GM12864 (cell line): ENCODE measurements at places on chromosomes 3 and 15.
A peak's percentile ranks its signal among the peaks of the same experiment; 100 is the strongest.

GRCh38 chr3:71931922-71932321, 147.0 kb upstream of the PROK2 start:
- no peak for DNase-seq

DNA sequence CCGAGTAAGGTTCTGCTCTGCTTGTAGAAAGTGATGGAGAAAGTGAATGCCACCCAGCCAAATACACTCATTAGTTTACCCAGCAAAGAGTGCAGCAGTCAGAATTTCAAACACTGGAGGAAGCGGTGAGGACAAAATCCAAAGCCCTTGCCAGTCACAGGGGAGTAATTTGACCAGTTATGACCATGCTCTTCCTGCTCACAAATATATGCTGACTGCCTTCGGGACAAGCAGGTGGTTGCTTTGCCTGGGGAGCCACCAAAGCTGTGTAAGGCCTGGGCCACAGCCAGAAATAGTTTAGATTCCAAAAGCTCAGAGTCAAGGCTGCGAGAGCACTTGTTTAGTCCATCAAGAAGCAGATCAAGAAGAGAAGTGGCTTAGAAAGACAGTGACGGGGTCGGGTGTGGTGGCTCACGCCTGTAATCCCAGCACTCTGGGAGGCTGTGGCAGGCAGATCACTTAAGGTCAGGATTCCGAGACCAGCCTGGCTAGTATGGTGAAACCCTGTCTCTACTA, 51.0 kb upstream of the ATP13A3 start:
- DNase-seq: no peak

DNA sequence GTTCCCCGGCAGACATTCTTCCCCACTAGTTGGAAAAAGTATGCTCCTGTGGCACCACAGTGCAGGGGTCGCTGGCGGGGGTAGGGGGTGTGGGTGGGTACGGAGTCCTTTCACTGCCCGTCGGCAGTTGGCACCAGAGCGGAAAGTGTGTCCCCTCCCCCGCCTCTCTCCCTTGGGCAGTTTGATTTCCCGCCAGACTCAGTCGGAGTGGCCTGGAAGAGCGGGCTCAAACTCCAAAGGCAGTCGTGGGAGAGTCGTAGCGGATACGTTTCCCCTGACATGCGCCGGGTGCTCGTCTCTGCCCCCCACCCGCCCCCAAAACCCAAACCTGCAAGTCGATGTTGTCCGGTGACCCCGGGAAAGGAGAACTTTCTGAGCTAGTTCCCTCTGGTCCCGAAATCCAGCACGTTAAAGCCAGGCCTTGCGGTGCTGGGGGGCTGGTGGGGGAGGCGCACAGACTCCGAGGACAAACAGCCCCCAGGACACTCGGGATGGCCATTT, 4.4 kb upstream of the FOXB1 start:
- DNase-seq: no peak

- DNase-seq: no peak
These were observed 847.1 kb upstream of the ALCAM start for GRCh38 chr3:104519468-104520227.

GRCh38 chr3:33096093-33096868, 665 bp downstream of the GLB1 start:
- DNase-seq: no peak

- no peak for DNase-seq
These were observed 16.2 kb downstream of the NCEH1 start for GRCh38 chr3:172694573-172695246.

GRCh38 chr15:97966924-97967620, 6.6 kb downstream of the ARRDC4 start:
- DNase-seq: no peak

GRCh38 chr3:45178183-45179023, 32.2 kb upstream of the CDCP1 start:
- no peak for DNase-seq

DNA sequence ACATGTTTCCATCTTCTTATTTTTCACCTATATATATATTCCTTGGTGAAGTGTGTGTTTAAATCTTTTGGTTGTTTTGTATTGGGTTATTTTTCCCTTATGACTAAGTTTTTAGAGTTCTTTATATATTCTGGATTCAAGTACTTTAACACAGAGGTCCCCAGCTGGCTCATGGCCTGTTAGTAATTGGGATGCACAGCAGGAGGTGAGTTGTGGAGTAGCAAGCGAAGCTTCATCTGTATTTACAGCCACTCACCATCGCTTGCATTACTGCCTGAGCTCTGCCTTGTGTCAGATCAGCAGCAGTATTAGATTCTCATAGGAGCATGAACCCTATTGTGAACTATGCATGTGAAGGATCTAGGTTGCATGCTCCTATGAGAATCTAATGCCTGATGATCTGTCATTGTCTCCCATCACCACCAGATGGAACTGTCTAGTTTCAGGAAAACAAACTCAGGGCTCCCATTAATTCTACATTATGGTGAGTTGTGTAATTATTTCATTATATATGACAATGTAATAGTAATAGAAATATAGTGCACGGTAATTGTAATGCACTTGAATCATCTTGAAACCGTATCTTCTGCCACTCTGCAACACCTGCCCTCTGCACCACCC, 151.6 kb downstream of the RSRC1 start:
- DNase-seq: no peak

DNA sequence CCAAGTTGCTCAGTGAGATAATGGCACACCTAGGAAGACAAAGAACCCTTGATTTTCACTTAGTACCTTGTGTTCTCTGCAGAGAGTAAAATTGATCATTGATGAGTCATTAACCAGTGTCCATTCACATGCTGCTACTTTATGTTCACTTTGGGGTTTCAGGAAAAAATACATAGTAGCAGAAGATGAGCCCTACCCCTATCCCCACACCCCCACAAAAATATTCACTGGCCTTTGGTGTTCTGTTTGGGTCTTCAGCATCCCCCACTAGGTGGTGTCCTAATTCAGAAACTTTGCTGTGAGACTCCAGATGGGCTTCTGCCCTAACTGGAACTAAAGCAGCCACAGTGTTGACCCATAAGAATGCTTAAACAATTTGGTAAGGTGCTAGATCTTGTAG, 178.8 kb downstream of the KLHL25 start:
- DNase-seq: peak; percentile 19

GRCh38 chr15:67946701-67947100, 106.9 kb upstream of the RNU6-1 start:
- DNase-seq: no peak

DNA sequence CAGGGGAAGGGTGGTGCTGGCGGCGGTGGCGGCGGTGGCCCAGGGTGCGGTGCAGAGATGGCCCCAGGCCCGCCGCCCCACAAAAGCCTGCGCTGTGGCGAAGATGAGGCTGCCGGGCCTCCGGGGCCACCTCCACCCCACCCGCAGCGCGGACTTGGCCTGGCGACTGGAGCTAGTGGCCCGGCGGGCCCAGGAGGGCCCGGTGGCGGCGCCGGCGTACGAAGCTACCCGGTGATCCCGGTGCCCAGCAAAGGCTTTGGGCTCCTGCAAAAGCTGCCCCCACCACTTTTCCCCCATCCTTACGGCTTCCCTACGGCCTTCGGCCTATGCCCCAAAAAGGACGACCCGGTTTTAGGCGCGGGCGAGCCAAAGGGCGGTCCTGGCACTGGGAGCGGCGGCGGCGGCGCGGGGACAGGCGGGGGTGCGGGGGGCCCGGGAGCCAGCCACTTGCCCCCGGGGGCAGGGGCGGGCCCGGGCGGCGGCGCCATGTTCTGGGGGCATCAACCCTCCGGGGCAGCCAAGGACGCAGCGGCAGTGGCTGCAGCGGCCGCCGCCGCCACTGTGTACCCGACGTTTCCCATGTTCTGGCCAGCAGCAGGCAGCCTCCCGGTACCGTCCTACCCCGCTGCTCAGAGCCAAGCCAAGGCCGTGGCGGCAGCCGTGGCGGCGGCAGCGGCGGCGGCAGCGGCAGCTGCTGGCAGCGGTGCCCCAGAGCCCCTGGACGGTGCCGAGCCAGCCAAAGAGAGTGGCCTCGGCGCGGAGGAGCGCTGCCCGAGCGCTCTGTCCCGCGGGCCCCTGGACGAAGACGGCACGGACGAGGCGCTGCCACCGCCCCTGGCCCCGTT, 1.6 kb downstream of the SKOR1 start:
- DNase-seq: no peak

DNA sequence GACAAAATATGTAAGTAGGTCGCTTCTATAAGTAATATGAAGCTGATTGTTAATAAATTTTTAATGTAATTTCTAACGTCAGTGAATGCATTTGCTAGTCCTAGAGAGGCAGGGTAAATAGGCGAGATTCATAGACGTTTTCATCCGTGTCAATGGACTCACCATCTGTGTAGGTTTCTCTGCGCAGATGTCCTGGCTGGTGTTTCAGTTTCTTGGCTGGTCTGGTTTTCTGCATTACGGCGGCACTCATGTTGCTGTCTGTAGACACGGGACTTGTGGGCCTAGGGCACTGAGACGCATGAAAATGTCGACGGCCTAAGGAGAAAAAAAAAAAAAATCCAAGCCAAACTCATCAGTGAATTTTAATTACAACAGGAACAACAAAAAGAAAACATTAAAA, 1153.3 kb downstream of the ROBO1 start:
- DNase-seq: no peak

DNA sequence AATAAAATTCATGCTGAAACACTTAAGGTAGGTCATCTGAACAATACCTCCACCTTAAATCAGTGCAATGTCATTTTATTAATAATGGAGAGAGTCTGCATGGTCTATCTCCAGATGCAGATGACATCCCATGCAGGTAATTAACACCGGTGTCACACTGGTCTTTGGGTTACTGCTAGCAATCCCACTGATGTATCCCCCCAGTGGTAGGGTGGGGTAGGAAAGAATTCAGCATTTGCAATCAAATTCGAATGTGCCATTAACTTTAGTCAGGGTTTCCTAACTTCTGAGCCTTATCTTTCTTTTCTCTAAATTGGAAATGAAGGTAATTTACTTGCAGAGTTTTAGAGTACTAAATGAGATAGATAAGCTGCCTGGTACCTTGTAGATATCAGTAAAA, 44.4 kb downstream of the KIF15 start:
- DNase-seq: no peak

- no peak for DNase-seq
These were observed 1.3 kb upstream of the UNC13C start for GRCh38 chr15:53976844-53977392.

DNA sequence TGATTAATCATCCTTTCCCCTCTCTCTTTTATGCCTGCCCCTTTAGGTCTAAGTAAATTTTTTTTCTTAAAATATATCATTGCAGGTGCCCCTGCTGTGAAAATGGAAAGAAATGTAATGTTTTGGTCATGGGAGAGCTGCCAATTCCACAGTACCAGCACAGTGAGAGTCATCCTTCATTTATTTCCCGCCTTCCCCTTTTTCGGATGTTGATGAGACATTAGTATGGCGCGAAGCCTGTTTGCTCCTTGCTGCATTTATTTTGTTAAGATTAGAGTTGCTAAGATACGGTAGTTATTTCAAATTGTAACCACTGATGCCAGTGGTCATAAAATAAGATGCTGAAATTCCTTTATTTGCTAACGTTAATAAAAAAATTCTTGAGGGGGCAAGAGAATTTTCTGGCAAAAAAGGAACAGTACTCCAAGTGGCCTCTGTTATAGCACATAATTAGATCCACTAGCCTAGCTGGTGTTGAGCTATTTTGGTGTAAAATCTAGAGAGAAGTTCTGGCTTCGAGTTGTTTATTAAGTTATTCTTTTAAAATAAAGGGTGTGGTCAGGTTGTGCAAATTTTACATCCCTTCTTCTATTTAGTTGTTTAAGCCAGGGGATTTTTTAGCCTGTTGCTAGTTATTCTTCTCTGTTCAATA, 62.8 kb downstream of the MDFIC2 start:
- DNase-seq: no peak

- no peak for DNase-seq
These were observed 139.3 kb upstream of the ROBO2 start for GRCh38 chr3:76900596-76900995.

DNA sequence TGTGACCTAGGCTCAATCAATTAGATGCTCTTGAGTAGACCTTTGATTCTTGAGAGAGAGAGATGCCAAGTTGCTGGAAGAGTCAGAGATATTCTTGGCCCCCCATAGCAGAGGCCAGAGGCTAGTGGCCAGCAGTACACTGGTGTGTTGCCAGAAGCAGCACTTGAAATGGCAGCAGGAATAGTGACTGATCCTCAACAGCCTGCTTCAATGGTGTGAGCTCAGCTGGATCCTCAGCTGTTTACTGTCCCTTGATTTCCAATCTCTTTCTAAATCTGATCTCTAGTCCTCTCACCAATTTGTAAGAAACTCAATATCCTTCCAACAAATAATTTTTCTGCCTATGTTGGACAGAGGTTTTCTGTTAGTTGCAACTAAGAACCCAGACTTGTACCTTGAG, 170.3 kb upstream of the CCDC54 start:
- DNase-seq: no peak

- no peak for DNase-seq
These were observed 118.4 kb downstream of the ATP1B3 start for GRCh38 chr3:141994856-141995255.

- no peak for DNase-seq
These were observed 231.3 kb downstream of the KLF13 start for GRCh38 chr15:31557899-31558298.

DNA sequence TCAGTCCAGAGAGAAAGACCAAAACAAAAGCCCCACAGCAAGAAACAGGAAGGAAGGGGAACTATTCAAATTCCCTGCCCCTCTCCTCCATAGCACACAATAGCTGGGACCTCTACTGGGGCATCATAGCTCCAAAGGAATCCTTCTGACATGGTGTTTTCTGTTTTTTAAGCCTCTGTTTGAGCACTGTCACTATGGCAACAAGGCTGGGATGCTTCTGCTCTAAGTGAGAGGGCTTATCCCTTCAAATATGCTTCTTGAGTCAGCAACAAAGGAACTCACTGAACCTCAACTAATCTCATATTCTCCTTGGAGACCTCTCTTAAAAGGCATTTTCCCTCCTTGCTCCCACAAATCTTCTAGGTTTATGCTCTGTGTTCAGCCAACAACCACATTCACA, 40.5 kb downstream of the MYLK start:
- no peak for DNase-seq
